ENCODE measurements at places on chromosomes 1 and 21.

DNA sequence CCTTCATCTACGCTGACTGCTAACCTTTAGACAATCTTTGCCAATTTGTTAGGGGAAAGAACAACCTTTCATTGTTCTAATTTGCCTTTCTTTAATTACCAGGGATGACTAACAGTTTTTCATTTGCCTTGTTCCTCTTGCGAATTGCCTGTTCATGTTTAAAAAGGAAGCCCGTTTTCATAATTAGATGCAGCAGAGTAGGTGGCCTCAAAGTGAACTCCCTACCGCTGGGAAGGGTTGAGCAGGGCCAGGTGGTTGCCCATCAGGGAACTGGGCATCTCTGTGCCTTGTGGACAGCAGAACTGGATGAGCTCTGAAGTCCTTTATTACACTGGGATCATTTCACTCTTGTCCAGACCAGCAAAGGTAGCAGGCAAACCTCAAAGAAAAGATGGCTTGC, 59.0 kb downstream of the HIVEP3 start:
- no peak for DNase-seq

- no peak for DNase-seq
Observed at GRCh38 chr1:172500207-172500606, 32.7 kb upstream of the SUCO start.

DNA sequence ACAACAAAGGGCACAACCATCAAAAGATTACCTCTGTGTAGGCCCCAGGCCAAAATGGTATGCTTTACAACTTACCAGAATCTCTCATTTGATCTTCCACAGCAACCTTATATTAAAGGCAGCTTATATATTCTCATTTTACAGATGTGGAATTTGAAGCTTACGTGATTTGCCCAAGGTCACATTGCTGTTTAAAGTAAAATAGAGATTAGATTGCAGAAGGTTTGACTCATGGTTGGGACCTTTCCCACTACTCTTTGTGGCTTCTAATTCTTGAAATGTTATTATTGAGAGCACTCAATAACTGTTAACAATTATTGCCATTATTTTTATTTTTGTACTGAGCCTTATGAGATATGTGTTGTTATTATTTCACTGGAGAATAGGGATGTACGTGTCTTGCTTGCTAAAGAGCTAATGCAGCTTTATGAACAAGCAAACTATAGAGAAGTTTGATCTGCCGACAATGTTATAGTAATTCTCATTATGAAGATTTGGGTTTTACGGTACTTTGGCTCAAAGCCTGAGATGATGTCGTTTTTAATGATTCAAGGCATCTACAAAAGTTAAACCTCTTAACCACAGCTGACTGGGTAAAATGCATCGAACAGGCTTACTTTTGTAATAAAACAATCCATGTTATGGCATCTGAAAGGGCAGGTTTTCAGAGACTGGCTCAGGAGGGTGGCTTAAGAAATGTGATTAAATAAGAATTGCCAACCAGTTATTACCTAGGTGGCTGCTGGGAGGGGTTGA, 43.3 kb upstream of the TSNAX start:
- DNase-seq: no peak

GRCh38 chr1:48493970-48494769, 22.2 kb upstream of the SPATA6 start:
- no peak for DNase-seq

GRCh38 chr1:3097861-3098260, 28.9 kb downstream of the PRDM16 start:
- no peak for DNase-seq

DNA sequence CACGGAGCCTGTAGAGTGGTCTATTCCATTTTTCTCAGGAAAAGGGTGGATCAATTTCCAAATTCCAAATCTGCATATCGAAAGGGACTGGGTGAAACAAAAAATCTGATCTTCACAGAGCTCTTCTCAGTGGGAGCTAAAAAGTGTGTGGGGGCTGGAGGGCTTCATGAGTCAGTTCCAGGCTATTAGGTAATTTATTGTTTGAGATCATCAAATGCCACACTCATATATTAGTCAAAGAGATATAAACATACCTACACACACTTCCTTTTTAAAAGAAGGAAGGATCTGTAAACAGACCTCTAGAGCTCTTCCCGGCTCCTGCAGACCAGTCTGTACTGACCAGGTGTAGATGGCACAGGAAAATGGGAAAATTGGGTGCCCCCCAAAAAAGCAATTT, 175.4 kb downstream of the ZBTB18 start:
- DNase-seq: no peak

DNA sequence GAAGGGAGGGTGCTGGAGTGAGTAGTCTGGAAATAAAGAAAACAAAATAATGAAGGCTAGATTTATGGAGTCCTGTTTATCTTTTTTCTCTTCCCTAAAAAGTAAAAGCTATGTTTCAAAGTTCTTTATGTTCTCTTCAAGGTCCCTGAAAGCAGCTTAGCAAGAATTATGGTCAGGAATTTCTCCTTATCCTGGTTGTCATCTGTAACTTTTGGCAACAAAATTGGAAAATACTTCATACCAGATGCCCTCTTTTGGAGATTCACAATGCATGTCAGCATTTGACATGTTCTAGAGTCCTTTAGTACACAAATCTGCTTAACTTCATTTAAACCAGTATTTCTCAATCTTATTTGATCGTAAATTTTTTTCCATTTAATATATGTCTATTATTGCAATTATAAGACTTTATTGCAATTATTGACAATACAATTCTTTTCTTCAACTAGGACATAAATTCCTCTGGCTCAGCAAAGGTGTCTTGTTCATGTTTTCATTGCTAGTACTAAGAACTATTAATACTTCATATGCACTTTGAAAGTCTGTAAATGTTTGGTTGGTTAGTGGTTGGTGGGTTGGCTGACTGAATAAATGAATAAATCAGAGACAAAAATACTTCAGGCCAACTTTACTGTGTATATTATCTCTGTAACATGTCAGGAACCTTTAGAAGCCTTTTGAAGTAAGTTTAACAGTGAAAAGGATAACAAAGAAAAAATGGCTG, 101.5 kb downstream of the ATP1B1 start:
- no peak for DNase-seq

Measured in stimulated activated CD8-positive, alpha-beta memory T cell treated with anti-CD3 and anti-CD28 coated beads, Interleukin-4, amount 100 ng/mL, for 1 hour (primary cell).